ENCODE measurements at places on chromosomes 3 and 15.
A peak's percentile ranks its signal among the peaks of the same experiment; 100 is the strongest.

GRCh38 chr15:89184357-89184756 lies 37.0 kb downstream of the RLBP1 start:
- DNase-seq = no peak

- DNase-seq = no peak
These were observed 34.7 kb downstream of the ZNF710 start for GRCh38 chr15:90035840-90036230.

DNA sequence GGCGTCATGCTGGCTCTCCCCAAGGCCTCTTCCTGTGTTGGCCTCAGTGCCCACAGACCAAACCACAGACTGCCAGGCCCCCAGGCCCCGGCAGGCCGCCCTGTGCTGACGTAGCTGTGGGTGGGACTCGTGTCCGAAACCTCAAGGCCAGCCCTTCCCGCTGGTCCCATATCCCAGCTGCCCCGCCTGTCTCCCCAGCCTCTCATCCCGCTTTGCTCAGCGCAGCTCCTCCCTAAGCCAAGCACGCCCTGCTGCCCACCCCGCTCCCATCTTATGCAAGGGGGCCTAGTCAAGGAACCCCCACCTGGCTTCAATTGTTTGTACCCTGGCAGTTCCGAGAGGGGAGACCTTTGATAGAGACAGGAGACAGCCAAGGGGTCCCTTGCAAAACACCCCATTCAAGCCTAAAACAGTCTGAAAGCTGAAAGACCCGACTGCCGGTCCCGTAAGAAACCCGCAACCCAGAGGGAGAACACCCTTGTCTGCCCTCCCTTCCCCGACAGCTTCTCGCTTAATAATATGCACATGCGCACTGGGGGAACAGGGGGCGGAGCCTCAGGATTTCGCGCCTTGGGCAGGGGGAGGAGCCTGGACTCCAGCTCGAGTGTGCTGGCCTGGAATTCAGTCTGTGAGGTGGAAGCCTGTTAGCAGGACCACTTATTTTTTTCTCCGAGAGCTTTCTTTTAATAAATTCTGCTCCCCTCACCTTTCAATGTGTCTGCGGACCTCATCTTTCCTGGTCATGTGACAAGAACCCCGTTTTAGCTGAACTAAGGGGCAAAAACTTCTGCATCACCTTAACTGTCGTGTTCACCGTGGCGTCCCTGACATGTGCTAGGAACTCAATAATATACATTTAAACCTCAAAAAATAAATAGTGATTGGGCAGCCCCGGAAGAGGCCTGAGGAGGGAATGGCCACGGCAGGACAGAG lies 17.2 kb downstream of the TNFAIP8L3 start:
- DNase-seq = peak; percentile 8

DNA sequence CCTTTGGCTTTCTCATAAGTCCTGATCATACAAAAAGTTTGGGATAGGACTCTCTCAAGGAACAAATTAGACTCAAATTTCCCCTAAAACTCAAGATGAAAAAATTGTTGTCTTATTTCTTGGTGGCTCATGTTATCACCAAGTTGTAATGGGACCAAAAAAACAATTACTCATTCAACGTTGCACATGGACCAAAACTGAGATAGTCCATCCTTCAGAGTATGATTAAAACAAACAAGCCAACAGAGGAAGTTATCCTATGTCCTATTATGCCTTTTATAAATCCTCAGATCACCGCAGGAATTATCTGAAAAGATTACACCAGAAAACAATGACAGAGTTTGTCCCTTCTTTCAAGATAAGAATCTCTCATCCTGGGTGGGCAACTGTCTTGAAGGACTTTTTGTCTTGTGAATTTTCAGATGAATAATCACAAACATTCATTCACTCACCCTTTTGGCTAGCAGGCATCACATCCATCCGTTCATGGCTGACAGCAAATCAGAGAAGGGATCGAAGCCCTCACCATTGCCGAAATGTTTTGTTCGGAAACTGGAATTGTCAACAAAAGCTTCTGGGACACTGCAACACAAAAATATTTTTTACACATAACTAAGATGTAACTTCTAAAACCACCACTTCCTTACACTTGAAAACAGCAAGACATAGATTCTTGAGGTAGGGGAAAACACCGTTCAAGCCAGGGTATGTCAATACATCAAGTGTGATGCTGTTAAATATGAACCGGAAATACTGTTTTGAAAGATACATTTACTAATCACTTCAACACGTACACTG lies 90.4 kb downstream of the FOXP1 start:
- no peak for DNase-seq

DNA sequence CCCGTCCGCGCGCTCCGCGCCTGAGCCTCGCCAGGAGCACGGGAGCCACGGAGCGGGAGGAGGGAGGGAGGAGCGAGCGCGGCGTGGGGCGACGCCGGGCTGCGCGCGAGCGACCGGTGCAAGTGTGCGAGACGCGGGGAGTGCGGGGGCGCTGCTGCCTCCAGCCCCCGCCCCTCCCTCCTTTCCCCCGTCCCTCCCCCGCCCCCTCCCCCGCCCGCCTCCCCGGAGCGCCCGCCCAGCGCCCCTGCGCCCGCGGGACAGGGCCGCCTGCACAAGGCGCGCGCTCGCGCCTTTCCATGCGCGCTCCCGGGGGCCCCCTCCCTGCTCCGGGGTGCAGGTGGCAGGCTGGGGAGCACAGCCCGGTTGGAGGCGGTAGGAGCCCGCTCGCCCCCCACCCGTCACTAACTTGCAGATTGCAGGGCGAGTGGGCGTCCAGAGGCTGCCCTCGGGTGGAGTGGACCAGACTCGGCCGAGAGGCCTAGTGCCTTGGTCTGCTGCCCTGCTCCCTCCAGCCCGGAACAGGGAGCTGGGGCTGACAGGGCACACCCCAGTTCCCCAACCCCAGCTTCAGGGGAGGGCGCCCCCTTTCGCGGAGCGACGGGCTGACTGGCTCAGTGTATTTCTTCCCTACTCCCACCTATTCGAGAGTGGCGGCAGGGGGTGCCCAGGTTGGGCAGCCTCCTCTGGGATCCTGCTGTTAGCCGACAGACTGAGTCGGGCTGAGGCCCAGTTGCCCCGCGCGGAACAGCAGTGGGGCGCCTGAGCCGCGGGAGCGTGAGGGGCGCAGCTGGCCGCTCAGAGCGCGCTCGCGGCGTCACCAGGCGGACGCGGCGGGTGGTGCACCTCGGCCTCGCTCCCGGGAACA lies at the start of gene WNT7A:
WNT7A (minus strand) TSS at position 126 of the 865 bp plus-strand sequence. CDS start 255 bp downstream, outside the sequence.
- peak; percentile 70 for DNase-seq

DNA sequence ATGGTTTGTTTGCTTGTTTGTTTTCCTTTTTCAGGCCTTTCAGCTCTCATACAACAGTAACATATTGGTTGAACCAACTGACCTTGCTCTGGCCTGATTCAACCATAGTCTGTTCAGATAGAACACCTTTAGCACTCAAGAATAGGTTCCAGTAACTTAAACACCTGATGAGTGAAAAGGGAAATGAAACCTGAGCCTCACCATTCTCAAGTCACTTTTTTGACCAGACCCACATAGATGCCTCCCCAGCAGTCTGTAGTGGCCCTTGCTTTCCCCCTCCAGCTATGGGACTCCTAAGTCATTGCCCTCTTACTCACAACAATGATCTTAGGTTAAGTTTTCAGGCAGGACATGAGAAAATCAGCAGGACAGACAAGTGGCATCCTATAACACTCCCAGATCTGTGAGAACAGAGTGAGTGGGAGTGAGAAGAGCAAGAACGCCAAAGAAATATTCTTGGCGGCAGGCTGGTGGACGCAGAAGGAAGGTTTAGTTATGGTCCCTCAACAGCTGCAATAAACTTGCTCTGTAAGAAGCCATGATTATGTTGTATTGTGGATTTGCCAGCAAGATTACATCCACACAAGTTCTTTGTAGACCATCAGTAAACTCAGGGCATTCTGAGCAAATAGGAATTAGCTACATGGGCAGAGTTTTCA lies 367.5 kb downstream of the MECOM start:
- DNase-seq = no peak

GRCh38 chr3:194374935-194375334 lies 5.4 kb upstream of the LRRC15 start:
- no peak for DNase-seq

GRCh38 chr3:10992017-10992942 lies at the start of gene SLC6A1:
Gene SLC6A1, plus strand, starts transcription at chr3:10992748. Its CDS starts 24,464 bp downstream, at chr3:11017212.
- no peak for DNase-seq

GRCh38 chr3:41250825-41251224 lies 51.5 kb downstream of the CTNNB1 start:
- DNase-seq = no peak

GRCh38 chr3:172629470-172629869 lies 81.4 kb downstream of the NCEH1 start:
- no peak for DNase-seq

DNA sequence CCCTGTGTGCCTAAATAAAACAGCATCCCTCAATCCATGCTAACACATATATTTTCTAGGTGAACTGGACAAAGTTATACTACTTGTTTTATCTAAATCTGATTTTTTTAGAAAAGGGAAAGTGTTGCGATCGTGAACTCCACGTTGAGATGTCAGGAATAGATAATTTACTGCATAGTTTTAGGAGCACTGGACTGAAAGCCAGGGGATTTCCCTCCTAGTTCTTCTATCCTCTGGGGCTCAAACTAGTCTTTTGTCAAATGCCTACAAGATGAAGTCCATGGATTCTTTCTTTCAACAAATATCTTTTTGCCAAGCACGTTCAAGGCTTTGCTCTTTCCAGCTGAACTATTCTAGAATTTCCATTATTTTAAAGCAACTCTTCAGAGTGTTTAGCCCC lies 617 bp upstream of the HPS3 start:
- DNase-seq = no peak

GRCh38 chr3:105970283-105970682 lies 101.5 kb upstream of the CBLB start:
- DNase-seq = no peak

- DNase-seq = no peak
These were observed 19.3 kb upstream of the SPG21 start for GRCh38 chr15:65008983-65009382.

- no peak for DNase-seq
These were observed 195.2 kb upstream of the MME start for GRCh38 chr3:154884952-154885351.

- DNase-seq = no peak
These were observed 51.0 kb downstream of the ATP8B4 start for GRCh38 chr15:50068016-50068415.

- DNase-seq = no peak
These were observed 113.2 kb upstream of the TP63 start for GRCh38 chr3:189517981-189518380.

GRCh38 chr3:31197941-31198340 lies 303.5 kb upstream of the GADL1 start:
- no peak for DNase-seq

DNA sequence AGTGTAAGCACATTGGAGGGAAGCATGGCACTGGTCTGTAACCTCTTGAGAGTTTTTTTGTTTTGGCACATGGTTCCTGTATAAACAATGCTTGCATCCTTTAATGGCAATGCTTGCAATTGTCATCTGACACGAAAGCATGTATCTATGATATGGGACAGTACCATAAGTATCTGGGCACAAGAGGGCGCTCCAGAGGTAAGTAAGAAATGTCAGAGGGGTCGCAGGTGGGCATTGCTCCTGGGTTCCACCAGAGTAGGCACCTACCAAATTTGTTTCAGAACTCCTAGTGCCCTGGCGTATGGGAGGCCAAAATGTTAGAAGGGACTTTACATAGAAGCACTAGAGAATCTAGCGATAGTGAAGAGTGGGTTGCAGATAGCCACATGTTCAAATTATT lies 58.7 kb upstream of the BCHE start:
- DNase-seq = peak; percentile 29

DNA sequence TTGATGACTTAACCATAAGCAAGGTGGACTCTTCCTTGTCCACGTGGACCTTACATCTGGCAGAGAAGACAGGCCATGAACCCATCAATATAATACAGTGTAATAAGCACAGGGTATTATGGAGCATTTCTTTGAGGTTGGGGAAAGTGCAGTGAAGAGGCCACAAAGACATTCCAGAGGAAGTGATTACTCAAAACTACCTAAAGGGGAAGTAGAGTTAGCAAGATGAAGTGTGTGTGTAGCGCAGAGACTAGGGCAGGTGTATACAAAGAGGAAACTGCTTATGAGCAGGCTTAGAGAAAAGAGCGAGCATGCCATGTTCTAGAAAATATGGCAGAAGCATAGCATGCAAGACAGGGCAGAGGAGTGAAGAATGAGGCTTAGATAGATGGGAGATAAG lies 17.9 kb downstream of the CP start:
- DNase-seq = no peak

DNA sequence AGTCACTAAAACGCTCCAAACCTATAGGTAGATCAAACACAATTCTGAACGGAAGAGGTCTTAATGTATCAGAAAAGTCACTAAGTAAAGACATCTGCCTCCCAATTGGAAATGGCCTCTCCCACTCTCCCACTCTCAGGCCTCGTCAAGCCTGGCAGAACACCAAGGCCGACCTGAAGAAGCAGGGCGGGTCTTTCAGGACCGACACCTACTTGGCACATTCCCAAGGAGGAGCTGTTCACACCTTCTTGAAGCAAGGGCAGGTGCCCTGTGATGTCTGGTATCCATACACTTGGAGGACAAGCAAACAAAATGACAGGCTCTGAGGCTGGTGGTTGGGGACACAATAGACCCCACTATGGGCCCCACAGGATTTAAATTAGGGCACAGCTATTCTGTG lies 30.0 kb downstream of the XXYLT1 start:
- DNase-seq = no peak

DNA sequence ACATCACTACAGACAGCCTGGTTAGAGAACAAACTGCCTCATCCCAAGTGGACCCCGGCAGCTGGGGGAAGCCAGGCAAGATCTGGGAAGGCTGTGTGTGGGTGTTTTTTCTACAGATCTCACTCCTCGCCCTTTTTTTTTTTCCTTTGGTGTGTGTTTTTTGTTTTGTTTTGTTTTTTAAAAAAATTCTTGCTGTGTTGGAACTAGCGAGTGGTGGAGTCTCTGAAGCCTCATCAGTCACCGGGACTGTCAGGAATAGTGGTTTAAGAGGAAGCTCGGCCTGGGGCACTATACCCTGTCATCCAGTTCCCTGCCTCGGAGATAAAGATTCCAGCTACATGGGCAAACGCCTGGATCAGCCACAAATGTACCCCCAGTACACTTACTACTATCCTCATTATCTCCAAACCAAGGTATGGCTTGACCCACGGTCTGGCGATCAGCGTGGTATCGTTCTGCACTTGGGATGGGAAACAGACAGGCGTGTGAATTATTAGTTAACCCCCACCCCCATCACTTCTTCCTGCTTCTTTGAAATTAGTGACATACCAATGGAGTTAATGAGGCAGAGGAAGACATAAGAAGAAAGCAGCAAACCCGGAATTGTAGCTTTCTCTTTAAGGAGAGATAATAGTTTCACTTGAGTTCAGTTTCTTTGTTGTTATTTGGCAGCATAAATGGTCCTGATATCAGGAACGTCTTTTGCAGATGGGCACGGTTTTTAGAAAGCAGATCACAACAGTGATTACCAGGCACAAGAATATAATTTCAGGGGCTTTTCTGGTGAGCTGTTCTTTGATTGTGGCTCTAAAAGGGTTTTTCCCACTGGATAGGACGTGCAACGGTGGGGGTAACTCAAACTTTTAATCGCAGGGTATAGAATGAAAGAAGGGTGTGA lies 722 bp downstream of the RBMS3 start:
- peak; percentile 29 for DNase-seq

- DNase-seq = no peak
These were observed 10.4 kb upstream of the POLR2M start for GRCh38 chr15:57696146-57696545.
